ENCODE measurements at places on chromosomes 4 and X.

DNA sequence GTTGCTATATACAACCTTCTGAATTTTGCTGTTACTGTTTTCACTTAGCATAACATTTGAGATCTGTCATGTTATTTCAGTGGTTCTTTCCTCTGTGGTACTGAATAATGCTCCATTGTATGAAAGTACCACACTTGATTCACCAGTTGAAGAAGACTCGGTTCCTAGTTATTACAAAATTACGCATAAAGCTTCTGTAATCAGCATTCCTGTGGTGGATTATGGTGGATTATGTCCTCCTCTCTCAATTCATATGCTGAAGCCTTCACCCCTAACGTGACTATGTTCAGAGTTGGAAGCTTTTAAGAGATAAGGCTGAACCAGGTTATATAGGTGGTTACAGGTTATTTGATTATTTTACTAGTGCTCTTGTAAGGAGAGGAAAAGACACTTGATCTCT, 2143.5 kb upstream of the AGA start:
- DNase-seq = no peak

DNA sequence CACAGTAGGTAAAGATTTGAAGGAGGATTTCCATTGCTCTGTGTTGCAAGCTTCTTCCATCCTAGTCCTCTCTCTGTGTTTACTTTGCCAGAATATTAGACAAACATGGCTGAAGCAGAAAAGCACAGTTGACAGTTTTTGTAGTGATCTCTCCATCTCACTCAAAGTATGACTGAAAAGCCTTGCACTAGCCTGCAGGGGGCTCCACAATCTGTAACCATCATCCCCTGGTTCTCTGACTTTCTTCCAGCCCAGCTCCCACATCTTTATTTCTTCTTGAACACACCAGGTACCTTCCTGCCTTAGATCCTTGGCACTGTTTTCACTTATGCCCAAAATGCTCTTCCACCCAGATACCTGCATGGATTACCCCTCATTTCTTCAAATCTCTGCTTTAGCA, 34.1 kb upstream of the HHIP start:
- no peak for DNase-seq

DNA sequence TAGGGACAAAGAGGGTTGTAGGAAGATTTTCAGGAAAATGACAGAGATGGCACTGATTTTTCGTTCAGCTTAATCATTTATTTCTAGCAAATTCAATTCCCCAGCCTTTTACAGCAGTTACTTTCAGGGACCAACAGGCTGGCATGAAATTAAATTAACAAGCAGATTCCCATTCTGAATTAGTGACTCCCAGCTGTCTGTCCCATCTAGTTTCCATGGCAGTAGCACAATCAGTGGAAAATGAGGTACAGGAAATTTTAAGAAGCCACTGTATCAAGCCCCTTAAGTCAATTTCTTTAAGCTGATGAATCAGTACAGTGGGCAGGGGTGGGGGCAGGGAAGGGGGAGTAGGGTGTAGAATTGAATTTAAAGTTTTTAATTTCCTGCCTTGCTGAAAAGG, 121.1 kb upstream of the TEX13C start:
- DNase-seq = no peak

DNA sequence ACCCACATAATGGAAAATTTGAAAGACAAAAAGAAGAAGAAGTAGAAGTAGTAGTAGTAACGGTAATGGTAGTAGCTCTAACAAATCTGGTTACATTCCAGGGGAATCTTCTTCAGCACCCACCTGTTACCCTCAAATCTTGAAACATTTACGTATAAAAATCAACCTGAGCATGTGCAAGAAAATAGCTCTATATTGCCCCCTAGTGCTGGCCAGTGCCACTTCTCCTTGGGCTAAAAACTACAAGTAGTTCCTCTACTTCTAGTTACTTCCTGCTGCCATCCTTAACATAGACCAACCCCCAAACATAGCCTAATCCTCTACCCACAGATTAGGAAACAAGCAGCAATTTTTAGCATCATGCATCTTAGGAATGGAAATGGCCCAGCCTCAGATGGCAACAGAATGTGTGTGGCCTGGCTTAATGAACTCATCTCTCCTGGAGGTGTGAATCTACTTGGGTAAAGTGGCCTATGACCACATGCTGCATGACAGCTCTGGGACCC, 3.1 kb downstream of the PDGFC start:
- no peak for DNase-seq

- no peak for DNase-seq
These were observed 336.6 kb upstream of the MAD2L1 start for GRCh38 chr4:120403296-120403695.

- no peak for DNase-seq
These were observed 147.7 kb downstream of the CPEB2 start for GRCh38 chr4:15149839-15150592.

DNA sequence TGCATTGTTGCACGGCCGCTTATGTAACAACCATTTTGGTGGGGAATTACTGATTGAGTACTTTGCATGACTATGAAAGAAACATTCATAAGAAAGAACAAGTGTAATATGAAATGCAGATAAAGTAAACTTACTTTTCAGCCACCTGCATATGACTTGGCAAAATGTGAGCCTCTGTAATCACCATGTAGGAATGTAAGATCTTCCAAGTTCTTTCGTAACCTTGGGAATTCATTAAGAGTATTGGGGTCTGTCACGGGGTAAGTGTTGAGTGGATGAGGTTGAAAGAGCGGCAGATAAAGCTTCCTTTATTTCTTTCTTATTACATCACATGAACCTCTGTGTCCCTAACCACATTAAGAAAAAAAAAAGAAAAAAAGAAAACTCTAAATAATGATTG, 348.5 kb upstream of the NR3C2 start:
- DNase-seq = no peak

GRCh38 chr4:118018381-118019145, 15.7 kb upstream of the NDST3 start:
- no peak for DNase-seq

DNA sequence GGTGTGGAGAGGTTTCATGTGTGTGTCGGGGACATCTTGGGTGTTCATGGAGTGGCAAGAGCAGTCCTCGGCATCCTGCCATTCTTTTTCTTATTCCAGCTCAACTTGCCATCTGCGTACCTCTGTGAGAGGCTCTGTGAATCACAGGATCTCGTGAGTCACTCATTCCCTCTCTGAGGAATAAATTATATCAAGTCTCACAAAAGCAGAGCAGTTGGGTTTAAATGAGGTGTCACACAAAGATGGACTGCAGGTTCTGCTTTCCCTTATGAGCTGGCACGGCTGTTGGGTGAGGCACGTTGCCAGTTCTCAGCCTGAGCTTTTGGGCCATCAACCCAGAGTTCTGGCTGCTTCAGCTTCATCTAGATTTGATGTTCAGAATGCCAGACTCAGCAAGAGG, 6.8 kb upstream of the OCIAD2 start:
- no peak for DNase-seq
